ENCODE measurements at places on chromosomes 1 and 21.

DNA sequence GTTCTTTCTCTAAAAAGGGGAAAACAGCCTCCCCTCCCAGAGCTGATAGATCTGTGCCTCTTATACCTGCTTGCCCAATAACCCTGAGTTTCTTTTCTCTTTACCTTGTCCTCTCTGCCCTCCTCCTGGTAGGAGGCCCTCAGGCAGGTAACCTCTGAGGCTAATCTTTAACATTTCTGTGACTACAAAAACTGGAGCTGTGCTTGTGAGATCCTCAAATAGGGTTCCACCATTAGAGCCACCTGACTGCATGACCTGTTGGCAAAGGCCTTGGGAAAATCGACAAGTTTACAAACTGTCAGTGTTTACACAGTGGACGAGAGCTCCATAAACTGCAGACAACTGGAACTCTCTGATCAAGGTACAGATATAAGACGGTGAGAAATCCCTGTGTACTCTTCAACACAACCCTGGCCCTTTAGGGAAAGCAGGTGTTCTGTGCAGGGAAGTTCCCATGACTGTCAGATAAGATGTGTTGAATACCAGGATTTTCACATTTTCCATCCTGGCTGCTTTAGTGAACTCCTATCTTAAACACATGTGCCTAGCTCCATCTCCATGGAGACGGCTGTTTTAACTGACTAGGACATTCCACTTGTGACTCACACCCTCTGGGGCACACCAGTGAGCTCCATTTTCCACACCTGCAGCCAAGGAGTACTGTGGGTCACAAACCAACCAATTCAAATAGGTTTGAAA, 38.3 kb downstream of the ECE1 start:
- peak; percentile 88 for DNase-seq

DNA sequence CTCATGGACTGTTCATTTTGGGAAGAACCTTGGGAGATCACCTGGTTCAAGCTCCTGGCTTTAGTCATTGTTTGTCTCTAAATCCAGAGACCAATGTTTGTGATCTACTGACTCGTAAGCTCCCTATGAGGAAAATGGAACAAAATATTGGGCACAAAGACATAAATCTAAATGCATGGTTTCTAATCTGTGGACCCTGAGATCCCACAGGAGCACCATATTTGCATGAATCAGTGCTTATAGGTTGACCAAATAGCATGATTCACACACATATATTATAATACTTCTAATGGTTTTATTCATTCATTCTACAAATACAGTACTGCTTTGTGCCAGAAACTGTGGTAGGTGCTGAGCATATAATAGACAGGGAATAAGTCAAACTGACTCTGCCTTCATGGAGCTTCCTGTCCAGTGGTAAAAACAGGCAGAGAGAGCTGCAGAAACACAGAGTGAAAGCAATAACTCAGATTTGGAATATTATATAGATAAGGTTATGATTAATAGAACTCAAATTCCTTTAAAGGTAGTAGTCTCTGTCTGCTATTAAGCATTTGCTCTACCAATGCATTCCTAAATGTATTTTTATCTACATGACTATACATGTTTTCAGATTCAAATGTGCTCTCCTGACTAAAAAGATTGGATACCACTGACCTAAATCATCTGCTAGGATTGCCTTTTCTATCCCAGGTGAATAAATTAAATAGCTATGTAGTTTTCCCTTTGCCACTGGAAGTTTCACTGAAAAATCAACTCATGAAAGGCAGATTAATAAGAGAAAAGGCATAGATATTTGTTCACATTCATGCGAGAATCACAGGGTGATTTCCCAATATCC, 198.6 kb upstream of the CAMK1G start:
- DNase-seq: no peak

DNA sequence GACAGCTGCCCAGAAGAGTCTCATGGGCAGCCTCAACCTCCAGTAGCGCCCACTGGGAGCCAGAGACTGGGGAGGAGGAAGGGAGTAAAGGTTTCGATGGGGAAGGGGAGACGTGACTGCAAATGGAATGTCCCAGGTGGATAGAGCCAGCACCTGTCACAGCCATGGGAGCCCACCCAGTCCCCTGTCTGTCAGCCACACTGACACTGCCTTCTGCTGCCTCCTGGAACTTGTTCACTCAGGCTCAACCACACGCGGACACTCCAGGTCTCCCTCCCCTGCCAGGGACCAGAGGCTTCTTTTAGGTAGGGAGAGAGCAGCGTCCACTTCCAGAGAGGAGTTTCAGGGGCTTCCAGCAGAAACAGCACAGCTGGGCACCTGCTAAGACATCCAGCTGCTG, 346.3 kb downstream of the NPHP4 start:
- no peak for DNase-seq

- no peak for DNase-seq
Measured at GRCh38 chr1:117770981-117771531, 158.4 kb downstream of the GDAP2 start.

GRCh38 chr21:38269576-38269936, 12.8 kb downstream of the KCNJ15 start:
- no peak for DNase-seq

Measured in AG10803 (cell line).